ENCODE measurements at places on chromosomes 6 and 20. TPM values are rescaled to one million over a fixed set of nuclear protein-coding genes. Genes with fewer than 3 reads are reported as not detected.

The DDO gene
- 12.9 TPM for total RNA-seq

GRCh38 chr6:144728804-144729203, 443.7 kb downstream of the UTRN start:
- DNase-seq, result no peak

- DNase-seq, result no peak
These were observed 235.3 kb upstream of the CEP162 start for GRCh38 chr6:84462698-84463097.

DNA sequence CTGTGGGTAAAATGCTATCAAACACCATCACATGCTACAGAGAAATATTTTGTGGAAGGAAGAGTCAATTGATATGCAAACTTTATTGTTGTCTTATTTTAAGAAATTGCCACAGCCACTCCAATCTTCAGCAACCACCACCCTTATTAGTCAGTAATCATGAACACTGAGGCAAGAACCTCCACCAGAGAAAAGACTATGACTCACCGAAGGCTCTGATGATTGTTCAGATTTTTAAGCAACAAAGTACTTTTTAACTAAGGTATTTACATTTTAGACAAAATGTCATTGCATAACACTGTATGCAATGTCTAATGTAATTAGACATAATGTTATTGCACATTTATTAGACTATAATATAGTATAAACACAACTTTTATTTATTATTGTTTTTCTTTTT, 26.2 kb upstream of the MMP24 start:
- DNase-seq, result no peak

- no peak for DNase-seq
These were observed 350.7 kb downstream of the LAMA2 start for GRCh38 chr6:129233458-129234134.

GRCh38 chr6:110446405-110446804, 30.0 kb downstream of the SLC22A16 start:
- no peak for DNase-seq
